Substantia nigra (tissue), 51 donors: ENCODE measurements at places on chromosomes 2 and 18.

GRCh38 chr18:3791238-3791637 is 341.3 kb downstream of the TGIF1 start:
- no peak for DNase-seq

DNA sequence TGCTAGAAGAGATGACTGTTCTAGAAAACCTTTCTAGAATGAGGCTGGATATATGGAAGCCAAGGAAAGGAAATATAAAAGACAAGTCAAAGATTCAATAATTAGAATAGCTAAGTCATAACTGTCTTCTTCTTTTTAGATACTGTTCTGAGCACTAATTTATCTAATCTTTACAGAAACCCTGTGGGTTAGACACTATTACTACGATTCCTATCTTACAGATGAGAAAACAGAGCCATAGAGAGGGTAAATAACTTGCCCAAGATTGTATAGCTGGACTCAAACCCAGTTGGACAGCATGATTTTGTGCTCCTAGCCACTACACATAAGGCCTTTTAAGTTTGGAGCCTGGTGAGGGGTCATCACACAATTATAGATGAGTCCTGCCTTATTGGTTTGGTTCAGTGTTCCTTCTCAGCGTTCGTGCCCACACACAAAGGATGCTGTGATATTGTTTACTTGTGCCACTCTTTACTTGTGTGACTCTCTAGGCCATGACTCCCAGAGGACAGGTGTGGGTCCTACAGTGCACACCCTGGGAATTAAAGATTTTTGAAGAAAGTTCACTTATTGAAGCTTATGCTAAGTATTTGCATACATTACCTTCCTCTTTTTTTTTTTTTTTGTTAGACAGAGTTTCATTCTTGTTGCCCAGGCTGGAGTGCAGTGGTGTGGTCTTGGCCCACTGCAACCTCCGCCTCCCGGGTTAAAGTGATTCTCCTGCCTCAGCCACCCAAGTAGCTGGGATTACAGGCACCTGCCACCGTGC is 153.7 kb downstream of the PRKCE start:
- DNase-seq, result no peak

GRCh38 chr2:221997100-221997499 is 301.7 kb downstream of the PAX3 start:
- no peak for DNase-seq

- DNase-seq, result peak; percentile 26
Measured at GRCh38 chr2:58429014-58429875, 188.1 kb upstream of the FANCL start.

DNA sequence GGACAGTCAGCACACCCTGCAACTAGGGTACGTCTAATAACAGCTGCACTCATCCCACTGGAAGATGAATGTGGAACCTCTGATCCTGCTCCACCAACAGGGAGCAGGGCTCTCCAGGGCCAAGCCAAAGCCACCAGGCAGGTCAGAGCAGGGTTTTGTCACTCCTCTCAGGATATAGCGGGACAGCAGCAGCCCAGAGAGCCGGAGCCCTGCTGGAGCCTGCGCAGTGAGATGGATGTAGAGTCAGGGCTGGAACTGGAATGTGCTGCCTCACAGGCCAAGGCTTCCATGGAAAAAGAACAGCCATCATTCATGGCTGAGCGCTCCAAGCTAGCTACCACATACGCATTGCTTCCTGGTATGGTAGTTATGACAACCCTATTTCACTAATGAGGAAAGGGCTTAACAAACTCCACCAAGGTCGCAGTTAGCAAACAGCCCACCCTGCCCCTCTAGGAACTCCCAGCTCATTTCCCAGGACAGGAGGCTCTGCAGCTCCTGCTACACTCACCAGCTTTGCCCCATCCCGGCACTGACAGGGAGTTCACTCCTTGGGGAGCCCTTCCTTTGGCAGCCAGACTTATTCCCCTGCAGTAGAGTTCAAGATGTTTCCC is 85.2 kb downstream of the HS1BP3 start:
- DNase-seq, result no peak

- DNase-seq, result peak; percentile 49
Measured at GRCh38 chr2:26613241-26614215, 27.6 kb downstream of the CIB4 start.

DNA sequence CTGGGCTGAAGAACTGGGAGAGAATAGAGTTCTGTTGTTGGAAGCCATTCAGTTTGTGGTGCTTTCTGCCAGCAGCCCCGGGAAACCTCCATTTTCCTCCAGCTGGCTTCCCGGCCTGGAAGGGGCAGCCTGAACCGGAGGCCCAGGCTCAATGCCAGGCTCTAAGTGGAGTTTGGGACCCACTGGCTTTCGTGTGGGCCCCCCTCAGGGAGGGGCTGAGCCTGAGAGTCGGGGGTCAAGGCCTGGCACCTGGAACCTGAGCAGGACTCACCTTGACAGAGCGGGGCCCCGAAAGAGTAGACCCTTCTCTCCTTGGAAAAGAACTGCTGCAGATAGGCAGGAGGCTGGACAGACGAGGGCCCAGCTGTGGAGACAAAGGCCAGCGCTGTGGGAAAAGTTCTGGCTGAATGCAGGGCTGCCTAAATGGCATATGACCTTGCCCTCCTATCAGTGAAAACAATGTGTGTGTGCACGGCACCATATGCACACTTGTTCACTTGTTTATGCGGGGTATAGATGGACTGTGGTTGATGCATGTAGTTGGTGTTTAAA is 34.8 kb upstream of the ASB18 start:
- DNase-seq, result no peak

GRCh38 chr2:174784909-174785308 is 20.6 kb upstream of the CHRNA1 start:
- DNase-seq, result no peak

GRCh38 chr18:10485475-10485874 is 31.0 kb downstream of the APCDD1 start:
- no peak for DNase-seq

DNA sequence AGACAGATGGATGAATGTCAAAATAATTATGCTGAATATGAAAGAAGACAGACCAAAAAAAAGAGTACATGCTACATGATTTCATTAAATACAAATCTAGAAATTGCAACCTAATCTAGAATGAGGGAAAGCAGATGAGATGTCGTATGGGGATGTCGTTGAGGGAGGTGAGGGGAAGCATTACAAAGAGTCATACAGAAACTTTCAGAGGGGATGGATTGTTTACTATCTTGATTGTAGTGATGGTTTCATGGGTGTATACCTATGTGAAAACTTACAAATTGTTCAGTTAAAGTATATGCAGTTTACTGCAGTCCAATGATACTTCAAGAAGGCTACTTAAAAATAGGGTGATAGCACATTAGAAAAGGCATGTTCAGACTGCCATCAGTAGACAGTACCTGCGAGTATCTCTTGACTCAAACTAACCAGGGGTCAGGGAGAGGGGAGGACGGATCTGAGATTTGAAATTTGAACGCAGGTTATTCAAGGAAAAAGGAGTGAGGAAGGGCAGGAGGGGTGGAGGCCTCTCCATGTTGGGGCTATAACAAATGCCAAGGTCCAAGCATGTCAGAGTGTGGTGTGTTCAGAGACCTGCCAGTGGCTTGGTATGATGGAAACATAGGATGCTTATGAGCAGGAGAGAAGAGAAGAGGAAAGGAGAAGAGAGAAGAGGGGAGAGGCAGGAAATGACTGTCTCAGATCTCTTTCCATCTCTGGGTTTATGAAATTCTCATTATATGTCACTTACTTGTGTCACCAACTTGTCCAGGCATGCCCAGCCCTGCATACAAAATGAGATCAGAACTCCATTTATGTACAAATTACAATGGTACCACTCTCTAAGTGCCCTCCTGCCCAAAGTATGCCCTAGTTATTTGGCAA is 257.3 kb upstream of the CXCR4 start:
- DNase-seq, result no peak

GRCh38 chr18:9495916-9496705 is 20.8 kb downstream of the RALBP1 start:
- no peak for DNase-seq

DNA sequence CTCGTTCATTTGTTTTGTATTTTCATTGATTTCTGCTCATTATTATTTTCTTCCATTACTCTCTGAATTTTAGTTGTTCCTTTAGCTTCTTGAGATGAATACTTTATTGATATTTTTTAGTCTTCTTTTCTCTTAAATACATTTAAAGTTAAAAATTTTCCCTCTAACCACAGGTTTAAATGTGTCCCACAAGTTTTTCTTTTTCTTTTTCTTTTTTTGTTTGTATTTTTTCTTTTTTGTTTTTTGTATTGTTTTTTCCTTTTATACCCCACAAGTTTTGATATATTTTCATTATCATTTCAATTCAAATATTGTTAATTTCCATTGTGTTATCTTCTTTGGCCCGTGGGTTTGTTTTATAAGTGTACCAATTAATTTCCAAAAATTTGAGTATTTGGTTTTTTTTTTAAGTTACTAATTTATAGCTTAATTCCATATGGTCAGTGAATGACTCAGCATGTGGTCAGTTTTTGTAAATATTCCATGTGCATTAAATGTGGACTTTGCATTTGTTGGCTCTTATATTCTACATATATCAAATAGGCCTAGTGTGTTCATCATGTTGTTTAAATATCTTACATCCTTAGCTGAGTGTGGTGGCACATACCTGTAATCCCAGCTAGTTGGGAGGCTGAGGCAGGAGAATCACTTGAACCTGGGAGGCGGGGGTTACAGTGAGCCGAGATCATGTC is 16.2 kb downstream of the CENPO start:
- DNase-seq, result no peak
